Cerebellar nuclear complex (tissue), 1 donor: ENCODE measurements at places on chromosomes 13 and 19.

DNA sequence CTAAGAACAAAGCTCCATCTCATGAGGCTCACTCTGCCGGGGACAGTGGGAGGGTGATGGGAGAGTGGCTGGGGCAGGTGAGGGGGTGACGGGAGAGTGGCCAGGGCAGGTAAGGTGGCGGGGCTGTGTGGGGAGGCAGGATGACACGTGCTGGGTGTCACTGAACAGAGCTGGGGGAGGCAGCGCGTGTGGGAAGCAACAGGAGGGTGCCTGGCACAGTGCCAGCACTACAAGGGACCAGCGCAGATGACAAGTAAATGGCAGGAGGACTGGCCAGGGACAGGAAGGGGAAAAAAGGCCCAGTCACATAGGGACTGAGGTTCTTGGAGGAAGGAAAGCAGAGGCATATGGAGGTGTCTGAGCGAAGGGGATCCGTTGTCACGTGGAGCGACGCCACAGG is 129.9 kb downstream of the RNF17 start:
- DNase-seq, result no peak

GRCh38 chr13:111541345-111541744 is 220.9 kb downstream of the TEX29 start:
- no peak for DNase-seq

DNA sequence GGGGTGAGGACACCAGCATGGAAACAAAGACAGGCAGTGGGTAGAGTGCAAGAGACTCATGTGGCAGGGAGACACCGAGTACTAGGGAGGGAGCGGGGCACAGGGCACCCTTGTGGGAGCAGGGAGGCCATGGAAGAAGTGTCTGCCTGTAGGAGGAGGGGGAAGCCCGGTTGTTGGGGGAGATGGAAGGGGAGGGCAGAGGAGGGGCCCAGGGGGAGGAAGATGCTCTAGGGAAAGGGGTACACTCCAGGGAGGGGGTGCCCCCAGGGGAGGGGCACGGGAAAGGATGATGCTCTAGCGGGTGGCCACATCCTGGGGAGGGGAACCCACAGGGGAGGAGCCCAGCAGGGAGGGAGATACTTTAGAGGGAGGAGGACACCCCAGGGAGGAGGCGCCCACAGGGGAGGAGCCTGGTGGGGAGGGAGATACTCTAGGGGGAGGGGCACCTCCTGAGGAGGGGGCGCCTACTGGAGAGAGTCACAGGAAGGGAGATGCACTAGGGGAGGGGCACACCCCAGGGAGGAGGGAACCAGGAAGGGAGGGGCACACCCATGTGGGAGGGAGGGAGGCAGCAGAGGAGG is 24.9 kb downstream of the CPAMD8 start:
- DNase-seq, result no peak

DNA sequence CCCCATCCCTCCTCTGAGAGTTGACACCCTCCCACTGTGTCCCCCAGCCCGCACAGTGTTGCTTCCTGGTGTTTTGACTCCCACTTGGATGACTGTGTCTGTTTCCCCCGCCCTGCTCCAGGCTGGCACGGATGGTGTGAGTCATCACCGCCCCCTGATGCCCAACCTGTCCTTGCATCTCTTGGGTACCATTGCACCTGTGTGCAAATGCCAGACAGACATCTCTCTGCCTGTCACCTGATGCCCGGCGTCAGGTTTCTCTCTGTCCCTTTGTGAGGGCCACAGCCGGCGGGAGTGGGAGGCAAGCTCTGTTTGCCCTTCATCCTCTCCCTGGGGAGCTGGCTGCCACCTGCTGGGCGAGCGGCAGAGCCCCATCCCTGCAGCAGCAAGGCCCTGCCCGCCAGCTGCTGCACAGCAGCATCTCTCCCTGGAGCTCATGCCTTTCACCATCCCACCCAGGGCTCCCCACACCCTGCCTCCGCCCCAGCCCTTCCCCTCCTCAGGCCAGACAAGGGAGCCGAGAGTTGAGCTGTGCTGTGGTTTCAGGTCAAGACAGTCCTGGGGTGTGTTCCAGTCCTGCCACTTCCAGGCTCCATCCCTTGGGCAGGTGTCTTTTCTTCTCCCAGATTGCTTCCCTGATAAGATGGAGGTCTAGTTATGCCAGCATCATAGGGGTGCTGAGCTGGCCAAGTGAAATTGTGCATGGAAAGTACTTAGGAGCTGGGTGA is 29.7 kb downstream of the NKPD1 start:
- DNase-seq, result no peak

DNA sequence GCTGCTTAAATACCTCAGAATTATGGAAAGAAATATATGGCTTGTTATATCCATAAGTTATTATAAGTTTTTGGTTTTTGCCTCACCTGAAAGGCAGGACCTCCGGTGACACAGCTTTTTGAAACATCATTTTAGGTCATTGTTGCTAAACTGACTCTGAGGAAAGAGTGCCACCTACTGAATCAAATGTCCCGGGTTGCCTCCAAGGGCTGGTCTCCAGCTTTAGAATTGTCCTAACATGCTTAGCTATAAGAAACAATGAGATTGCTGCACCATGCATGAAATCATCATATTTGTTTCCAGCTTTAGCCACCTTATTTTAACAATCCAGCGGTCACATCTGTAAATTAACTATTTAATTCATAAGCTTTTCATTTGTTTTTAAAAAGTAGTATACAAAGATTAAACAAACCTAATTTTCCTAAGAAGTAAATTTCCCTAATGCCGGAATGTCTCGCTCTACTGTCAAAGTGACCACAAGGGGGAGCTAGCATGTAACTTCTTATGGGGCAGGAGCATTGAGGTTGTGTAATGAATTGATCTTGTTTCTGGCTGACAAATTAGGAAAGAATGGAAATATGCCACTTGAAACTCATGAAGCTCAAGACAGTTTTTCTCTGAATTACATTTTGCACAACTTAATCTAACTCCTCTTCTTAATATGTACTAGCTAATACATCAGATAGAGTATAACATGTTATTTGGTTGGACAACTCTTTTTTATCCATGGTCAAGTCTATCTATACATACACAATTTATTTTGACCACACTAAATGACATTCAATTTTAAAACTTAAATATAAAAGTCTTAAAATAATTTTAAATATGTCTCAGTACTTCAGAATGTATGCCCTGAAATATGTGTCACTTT is 6.7 kb upstream of the PCDH17 start:
- DNase-seq, result no peak

GRCh38 chr13:41196620-41197019 is 2.3 kb upstream of the KBTBD7 start:
- DNase-seq, result no peak

DNA sequence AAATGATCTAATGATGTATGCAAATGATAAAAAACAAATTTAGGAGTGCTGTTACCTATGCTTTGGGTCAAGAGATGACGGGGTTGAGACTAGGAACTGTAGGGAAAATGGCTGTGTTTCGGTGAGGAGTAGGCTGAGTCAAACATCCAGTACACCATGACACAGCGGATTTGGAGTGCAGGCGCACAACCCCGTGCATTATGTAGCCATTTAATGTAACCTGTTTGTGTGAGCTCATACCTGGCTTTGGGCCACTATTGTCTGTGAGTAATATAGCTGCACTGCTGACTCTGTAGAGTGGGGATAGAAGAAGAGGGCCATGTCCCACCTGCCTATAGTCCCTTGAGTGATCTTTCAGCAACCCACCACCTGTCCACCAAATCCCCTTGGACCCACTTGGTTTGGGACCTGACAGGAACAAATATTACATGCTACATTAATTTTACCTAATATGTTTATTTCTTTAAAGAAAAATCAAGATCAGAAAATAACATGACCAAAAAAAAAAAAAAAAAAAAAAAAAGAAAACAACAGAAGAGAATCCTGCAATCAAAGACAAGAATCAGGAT is 95.5 kb upstream of the KLHL1 start:
- no peak for DNase-seq
